ENCODE measurements at places on chromosomes 1 and 21.

- DNase-seq = no peak
Observed at GRCh38 chr21:45938453-45938755, 43.2 kb upstream of the COL6A1 start.

DNA sequence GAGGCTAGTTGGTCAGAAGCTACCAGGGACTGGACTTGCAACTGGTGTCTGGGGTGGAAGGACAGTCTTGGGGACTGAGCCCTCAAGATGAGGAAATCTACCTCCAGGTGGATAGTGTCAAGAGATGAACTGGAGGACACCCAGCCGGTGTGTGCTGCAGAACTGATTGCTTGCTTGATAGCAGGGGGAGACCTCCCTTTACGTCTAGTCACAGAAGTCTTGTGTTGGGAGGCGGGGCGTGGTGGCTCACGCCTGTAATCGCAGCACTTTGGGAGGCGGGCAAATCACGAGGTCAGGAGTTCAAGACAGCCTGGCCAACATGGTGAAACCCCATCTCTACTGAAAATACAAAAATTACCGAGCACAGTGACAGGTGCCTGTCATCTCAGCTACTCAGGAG is 4.9 kb downstream of the RCC2 start:
- no peak for DNase-seq

DNA sequence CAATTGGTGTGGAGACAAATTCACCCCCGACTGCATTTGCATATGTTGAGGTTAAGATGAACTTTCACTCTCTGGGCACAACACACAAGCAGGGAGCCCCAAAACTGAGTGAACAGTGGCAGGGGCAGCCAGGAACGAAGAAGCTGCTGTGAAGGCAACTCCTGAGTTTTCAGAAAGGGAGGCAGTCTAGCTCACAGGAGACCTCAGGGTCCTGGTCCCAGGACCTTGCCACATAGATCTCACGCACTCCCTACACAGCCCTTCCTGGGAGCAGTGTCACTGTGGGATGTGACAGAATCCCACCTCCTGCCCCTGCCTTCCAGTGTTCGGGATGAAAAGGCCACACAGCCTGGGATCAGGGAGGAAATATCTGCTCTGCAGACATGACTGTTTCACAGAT is 60.9 kb downstream of the KCND3 start:
- DNase-seq = no peak

DNA sequence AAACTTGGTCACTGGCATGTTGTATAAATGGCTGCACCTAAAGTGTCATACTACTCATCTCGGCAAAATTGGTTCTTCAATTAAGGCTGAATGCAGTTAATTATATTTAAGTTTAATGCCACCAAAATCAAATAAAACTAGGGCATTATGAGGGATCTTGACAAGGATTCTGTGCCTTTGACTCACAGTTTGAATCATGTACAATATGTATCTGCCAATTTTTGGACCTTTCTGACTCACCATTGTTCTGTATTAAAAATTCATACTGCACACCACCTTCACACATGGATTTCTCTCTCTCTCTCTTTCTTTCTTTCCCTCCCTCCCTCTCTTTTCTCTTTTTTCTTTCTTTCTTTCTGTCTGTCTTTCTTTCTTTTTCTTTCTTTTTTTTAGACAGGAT is 14.1 kb upstream of the STXBP3 start:
- no peak for DNase-seq

- no peak for DNase-seq
Observed at GRCh38 chr1:20476265-20477038, 9.6 kb downstream of the CAMK2N1 start.

GRCh38 chr1:93681101-93681988 is at the start of gene BCAR3:
Gene BCAR3 (minus strand): TSS chr1:93681837. CDS start chr1:93674930, 6,907 bp downstream.
- DNase-seq = no peak

DNA sequence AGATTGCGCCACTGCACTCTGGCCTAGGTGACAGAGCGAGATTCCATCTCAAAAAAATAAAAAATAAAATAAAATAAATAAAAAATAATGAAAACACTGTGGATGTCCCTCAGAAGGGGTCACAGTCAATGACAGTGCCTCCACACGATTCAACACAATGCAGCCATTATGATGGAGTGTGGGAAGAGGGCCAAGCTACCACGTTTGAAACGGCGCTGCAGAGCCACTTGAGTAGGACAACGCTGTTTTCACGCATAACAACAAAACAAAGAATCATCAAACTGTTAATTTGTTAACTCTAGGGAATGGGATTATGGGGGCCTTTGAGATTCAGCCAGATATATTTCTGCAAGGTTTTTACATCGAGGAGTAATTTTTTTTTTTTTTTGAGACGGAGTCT is 36.5 kb downstream of the NKAIN1 start:
- no peak for DNase-seq

DNA sequence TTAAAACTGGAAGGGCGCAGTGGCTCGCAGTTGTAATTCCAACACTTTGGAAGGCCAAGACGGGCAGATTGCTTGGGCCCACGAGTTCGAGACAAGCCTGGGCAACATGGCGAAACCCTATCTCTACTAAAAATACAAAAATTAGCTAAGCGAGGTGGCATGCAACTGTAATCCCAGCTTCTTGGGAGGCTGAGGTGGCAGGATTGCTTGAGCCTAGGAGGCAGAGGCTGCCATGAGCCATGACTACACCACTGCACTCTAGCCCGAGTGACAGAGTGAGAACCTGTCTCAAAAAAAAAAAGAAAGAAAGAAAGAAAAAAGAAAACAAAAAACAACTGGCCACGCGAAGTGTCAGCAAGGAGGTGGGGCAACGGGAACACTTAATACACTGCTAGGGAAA is 6.3 kb downstream of the UBE2G2 start:
- DNase-seq = no peak

DNA sequence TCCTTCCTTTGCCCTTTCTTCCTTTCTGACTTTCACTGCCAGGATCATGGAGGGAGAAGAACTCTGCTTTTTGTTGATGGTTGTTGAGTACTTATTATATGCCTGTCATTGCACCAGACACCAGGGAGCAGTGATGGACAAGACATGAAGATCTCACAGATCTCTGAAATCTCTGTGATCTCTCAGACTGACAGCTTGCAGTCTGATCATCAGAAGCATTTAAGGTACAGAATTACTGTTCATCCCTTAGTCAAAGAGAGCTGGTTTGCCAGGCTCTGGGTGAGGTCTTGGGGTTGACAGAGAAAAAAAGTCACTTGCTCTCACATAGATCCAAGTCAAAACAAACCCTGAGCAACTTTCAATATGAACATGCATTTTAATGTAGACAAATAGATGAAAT is 299.5 kb upstream of the FMN2 start:
- DNase-seq = no peak

DNA sequence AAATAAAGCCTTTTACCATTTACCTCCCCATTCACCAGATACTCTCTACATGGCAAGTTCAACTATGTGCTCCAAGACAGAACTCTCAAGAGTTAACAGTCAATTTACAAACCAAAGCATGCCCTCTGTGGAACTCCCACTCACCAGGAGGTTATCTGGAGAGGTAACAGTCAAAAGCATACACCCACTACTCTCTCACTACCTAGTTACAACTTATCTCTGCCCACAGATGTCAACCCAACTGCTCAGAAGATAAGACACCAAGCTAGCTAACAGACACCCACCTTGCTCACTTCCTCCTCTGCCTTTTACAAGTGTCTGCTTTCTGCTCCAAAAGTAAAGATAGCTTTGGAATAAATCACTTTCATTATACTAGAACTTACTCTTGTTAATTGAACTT is 131.0 kb downstream of the TRIM33 start:
- no peak for DNase-seq

DNA sequence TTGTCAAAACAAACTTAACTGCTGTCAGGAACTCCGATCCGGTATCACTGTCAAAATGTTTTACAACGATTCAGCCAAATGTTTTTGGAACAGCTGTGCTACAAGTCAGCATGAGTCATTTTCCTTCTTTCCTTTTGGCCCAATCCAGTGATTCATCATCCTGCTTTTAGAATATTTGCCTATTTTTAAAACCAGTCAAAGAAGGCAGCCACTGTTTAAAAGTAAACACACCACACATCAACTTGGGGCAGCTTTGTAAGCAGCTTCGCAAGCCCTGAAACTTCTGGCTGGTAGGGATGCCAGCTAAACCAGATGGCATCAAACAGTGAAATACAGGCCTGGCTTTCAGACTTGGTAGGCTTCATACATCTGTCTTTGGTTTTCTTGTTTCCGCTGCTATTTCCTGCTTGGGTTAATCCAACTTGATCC is 14.9 kb downstream of the MAP3K7CL start:
- DNase-seq = no peak

DNA sequence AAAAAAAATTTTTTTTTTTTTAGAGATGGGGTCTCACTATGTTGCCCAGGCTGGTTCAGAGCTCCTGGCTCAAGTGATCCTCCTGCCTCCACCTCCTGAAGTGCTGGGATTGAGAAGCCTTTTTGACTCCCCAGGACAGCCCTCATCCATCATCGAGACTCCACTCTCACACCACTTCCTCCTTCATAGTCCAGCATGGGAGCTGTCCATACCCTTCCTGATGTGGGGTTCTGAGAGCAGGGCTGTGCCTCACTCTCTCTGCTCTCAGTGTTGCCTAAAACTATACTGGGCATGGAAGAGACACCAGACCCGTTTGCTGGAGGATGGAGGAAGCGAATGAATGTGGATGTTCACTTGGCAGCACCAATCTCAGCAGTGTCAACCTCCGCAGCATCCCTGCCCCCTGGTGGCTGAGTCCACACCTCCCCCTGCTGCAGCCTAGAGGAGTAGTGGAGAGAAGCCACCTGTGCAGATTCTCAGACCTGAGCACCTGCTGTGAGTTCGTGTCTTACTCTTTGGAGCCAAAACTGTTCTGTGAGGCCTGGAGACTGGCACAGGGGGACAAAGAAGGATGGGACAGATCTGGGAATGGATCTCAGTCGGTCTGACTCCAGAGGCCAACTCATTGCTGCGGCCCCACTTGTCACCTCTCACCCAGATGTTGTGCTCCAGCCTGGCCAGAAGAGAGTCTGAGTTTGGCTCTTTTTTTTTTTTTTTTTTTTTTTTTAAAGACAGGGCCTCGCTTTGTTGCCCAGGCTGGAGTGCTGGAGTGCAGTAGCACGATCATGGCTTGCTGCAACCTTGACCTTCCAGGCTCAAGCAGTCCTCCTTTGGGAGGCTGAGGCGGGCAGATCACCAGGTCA is 17.7 kb downstream of the TINAGL1 start:
- DNase-seq = peak; percentile 24

DNA sequence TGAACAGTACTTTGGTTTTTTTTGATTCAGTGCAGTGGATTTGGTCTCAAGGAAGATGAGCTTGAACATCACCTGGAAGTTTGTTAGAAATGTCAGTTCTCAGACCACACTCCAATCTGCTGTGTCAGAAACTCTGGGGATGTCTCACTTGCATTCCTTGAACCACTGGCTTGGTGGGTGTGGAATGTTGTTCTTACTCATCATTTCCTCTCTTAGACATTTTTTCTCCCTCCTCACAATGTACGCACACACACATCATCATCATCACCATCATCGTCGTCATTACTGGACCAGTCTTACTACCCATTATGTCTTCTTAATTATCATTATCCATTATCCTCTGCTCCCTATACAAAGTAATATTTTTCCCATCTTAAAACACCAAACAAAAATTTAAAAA is 91.9 kb upstream of the KCNK2 start:
- no peak for DNase-seq

GRCh38 chr1:34470401-34470800 is 284.4 kb upstream of the GJB5 start:
- DNase-seq = no peak

GRCh38 chr1:34763142-34763781 is 3.7 kb downstream of the GJB4 start:
- DNase-seq = no peak

GRCh38 chr1:87362063-87362833 is 33.6 kb downstream of the LMO4 start:
- DNase-seq = no peak

DNA sequence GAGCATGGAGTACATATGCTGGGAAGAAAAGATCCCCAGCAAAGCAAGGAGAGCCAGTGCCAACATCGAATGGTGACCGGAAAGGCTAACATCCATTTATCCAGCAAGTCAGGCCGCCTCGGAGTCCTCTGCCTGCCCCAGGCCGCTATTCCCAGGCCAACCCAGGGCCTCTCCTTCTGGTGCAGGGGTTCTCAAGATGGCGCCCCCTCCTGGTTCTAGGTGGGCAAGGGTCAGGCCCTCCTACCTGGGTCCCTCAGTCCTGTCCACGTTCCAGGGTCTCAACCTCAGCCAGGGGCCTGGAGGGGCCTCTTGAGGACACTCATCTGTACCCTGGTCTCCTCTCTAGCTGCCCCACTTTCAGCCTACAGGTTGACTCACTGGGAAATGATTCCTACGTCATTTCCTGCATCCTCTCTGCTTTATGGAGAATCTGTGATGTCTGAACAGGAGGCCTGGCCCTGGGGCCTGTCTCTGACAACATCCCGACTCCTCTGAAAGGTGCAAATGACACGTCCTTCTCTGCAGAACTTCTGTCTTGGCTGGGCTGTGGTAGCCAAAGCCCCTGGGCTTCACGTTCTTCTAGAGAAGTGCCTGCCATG is 145.3 kb downstream of the PSMG1 start:
- no peak for DNase-seq

- DNase-seq = no peak
Observed at GRCh38 chr1:89945852-89946476, 48.9 kb upstream of the ZNF326 start.

DNA sequence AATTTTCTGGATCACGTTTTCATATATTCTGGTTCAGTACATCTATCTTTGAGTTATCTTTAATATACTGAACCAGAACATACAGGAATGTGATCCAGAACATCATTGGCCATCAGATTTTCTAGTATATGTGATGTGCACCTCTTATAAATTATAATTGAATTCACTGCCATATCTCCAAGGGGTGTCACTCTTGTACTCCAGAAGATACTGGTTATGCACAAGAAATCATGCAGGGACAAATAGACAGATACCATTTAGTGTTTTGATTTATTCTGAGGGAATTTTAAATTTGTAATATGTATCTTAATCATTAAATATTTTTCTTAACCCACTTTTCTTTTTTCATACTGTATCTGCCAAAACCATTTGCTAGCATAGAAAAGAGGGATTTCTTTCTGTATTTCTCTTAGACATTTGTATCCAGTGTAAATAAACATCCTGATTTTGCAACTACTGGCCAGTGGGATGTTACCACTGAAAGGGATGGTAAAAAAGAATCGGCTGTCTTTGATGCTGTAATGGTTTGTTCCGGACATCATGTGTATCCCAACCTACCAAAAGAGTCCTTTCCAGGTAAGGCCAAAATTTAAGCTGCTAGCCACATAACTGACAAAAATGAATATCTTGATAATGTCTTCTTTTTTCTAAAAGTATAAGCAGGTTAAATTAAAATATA is 16.7 kb downstream of the FMO3 start:
- no peak for DNase-seq

DNA sequence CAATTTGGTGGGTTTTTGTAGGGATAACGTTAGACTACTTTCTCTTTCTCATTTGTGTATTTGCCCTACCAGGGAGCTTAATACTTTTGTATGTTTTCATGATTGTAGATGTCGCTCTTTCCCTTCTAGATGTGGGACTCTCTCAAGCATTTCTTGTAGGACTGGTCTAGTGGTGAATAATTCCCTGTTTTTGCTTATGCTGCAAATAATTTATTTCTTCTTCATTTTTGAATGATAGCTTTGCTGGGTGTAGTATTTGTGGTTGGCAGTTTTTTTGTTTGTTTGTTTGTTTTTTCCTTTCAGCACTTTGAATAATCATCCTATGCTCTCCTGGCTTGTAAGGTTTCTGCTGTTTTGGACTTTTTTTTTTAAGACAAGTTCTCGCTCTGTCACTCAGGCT is 22.5 kb upstream of the TTC22 start:
- no peak for DNase-seq
